ENCODE measurements at places on chromosomes 16 and 17.

GRCh38 chr17:77145224-77145611 is 4.4 kb downstream of the SEC14L1 start:
- no peak for DNase-seq

DNA sequence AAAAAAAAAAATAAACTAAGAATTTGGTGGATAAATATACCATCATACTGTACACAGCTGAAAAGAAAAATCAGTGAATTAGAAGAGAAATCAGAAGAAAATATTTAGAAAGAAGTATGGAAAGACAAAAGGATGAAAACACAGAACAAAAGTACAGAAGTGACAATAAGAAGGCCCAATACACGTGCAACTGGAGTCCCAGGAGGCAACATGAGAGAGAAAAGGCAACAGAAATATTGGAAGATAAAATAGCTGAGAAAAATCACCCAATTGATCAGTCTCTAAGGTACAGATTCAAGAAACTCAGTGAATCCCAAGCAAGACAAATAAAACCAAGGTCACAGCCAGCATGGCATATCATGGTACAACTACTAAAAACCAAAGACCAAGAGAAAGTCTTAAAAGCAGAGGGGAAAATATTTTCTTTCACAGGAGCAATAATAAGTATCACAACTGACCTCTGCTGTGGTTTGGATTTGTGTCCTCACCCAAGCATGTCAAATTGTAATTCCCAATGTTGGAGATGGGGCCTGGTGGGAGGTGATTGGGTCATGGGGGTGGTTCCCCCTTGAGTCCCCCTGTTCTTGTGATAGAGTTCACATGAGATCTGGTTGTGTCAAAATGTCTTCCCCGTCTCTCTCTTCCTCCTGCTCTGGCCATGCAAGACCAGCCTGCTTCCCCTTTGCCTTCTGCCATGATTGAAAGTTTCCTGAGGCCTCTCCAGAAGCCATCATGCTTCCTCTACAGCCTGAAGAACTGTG is 20.2 kb upstream of the ENGASE start:
- no peak for DNase-seq

DNA sequence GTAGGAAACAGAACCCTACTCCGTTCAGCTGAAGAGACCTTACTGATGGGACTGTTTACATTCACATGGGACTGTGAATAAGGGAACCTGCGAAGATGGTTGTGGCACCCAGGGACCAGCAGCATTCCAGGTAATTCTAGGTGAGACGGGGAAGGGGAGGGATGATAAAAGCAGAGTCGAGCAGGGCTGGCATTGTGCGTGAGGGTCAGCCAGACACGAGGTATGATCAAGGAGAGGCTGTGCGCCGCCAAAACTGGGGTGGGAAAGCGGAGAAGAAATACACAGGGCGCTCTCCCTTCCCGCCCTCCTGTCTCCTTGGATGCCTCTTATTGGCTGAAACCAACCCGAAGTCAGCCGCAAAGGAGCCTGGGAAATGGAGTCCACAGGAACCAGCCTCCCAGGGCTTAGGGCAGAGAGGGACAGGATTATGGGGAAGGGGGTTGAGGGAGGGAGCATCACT is 38.4 kb upstream of the CSNK2A2 start:
- peak; percentile 54 for DNase-seq

- DNase-seq, result peak; percentile 38
These were observed 42.1 kb downstream of the ITGAM start for GRCh38 chr16:31301708-31302400.

DNA sequence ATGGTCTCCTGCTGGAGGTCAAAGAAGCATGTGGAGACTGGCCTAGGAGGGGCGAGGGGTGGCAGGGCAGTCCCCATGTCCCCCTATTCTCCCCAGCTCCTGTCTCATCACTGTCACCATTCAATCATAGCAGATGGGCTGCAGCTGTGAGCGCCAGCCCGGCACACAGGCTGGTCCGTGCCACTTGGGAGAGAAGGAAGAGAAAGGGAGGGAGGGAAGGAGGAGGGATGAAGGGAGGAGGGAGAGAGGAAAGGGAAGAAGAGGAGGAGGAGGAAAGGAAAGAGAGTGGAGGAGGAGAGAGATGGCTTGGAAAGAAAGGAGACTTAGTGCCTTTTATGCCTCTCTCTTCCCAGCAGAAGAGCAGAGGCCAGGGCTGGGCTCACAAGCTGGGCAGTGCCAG is 12.4 kb downstream of the NEUROD2 start:
- DNase-seq, result no peak

DNA sequence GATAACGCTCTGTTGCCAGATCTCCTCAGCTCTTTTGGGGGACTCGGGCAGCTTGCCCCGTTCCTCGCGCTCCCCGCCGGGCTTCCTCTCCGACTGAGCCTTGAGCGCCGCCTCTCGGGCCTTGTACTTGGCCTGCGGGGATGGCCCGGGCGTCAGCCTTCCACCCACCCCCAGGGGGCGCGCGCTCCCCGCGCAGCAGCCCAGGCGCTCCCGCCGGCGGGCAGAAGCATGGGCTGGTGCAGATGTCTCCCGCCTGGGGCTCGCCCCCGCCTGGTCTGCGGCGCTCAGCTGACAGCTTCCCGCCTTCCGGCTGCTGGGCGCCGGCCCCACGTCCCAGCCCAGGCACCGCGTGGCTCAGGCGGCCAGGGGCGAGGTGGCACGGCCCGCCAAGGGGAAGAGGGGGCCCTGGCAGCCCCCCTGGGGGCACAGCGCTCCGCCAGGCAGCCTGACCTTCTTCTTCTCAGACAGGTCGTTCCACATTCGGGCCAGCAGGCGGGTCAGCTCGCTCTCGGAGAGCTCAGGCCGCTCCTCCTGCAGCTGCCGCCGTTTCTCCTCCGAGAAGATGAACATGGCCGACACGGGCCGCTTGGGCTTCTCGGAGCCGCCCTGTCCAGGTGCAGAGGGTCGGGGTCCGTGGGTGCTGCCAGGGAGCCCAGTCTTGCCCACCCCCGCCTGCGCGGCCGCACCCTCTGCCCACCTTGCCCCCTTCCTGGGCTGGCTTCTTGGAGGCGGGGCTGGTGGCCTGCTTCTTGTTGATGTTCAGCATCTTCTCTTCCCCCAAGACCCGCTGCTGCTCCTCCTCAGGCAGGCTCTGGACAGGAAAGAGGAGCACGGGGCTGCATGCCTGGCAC is 8.9 kb downstream of the UBTF start:
- DNase-seq, result peak; percentile 95

DNA sequence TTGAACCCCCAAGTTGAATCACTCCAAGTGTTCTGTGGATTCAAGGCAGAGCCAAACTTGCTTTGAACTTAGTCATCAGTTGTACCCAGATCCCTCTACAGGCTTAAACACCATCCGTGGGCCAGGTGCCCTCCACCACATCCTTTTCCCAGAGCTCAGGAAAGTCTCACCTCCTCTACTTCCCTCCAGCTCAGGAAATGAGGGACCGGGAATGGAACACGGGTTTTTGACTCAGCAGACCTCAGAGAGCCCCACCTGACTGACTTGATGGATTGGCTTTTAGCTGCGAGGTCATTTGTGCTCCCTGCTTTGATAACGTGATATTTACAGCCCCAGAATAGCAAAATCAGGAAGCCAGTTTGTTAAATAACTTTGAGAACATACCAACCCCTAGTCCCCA is 20.1 kb downstream of the GID4 start:
- no peak for DNase-seq

GRCh38 chr16:86359571-86359970 is 150.8 kb upstream of the FOXF1 start:
- DNase-seq, result no peak

GRCh38 chr16:709566-710499 is 4.2 kb upstream of the FBXL16 start:
- no peak for DNase-seq

DNA sequence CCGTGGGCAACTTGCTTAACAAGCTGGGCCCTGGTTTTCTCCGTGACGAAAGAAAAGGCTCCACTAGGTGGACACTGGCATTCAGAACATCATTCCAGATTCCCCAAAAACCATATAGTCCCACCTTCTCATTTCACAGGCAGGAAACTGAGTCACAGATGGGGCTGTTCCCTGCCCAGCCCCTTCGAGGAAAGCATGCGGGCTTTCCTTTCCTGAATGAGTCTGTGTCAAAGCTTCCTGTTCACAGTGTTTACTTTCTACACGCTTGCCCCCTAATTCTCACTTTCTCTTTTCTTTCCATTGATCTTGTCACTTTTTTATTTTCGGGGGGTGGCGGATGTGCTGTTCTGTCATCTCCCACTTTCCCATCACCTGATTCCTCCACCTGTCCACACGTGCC is 10.3 kb upstream of the LGALS9 start:
- no peak for DNase-seq

- no peak for DNase-seq
These were observed 18.4 kb upstream of the PDK2 start for GRCh38 chr17:50076591-50077235.

- no peak for DNase-seq
These were observed 36.6 kb downstream of the FAM20A start for GRCh38 chr17:68564415-68565111.

DNA sequence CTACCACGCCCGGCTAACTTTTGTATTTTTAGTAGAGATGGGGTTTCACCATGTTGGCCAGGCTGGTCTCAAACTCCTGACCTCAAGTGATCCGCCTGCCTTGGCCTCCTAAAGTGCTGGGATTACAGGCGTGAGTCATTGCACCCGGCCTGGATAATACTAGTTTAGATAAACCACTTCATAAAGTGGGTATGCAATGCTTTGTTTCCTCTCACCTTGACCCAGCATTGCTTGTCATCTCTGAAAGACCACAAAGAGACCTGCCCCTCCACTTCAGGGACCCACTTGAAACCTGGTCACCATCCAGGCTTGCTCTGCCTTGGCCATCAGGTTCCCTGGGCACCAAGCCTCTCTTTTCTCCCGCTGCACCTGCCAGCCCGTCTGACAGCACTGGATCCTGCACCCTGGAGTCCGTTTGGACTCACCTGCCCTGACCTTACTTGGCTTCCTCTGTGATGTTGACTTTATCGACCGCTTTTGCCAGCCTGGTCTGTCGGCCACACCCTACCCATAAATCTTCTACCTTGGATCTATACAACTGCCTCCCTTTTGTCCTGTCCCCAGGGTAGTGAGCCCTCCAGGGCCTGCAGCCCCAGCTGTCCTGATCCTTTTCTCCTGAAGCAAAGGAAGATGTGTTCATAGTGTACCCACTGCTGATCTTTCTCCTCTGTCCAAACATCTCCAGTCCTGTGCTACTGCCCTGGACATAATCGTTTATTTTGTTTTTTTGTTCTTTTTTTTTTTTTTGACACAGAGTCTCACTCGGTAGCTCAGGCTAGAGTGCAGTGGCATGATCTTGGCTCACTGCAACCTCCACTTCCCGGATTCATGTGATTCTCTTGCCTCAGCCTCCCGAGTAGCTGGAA is 12.7 kb upstream of the ZG16 start:
- no peak for DNase-seq

- no peak for DNase-seq
These were observed 383.2 kb upstream of the CCL2 start for GRCh38 chr17:33871720-33872540.

- no peak for DNase-seq
These were observed 18.2 kb downstream of the HIGD1B start for GRCh38 chr17:44865931-44866330.

DNA sequence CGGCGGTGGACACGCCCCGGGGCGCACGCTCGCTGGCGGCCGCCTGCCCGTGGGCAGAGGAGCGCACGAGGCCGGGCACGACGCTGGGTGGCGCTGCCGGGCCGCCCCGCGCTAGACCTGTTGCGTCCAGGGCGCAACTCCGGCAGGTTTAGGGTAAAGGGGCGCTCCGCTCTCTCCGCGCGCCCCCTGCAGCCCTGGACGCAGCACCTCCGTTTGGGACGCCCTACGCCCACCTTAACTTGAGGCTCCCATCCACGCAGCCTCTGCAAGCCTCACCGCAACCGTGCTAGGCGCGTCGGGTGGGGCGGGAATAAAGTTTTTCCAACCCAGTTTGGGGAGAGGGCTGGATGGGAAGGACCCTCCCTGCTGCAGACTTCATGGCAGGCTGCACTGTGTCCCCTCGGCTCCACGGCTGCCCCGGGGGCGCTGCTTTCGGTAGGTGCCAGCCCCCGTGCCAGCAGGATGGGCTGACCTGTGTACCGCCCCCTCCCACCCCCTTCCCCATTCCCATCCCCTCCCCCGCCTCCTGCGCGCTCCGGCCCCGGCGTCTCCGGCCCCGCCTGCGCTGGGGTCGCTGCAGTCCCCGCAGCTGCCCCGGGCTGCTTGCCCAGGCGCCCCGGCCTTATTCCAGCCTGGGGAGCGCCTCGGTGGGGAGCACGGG is at the start of gene SYT17:
SYT17 (plus strand) TSS at position 531 of the 661 bp plus-strand sequence. CDS start 407 bp downstream, outside the sequence.
- DNase-seq, result no peak

GRCh38 chr17:42573095-42573494 is 4.4 kb downstream of the PSMC3IP start:
- no peak for DNase-seq

- DNase-seq, result no peak
These were observed 19.9 kb upstream of the NAGS start for GRCh38 chr17:43984521-43984920.

GRCh38 chr16:85649411-85650134 is 36.5 kb downstream of the GSE1 start:
- DNase-seq, result no peak

DNA sequence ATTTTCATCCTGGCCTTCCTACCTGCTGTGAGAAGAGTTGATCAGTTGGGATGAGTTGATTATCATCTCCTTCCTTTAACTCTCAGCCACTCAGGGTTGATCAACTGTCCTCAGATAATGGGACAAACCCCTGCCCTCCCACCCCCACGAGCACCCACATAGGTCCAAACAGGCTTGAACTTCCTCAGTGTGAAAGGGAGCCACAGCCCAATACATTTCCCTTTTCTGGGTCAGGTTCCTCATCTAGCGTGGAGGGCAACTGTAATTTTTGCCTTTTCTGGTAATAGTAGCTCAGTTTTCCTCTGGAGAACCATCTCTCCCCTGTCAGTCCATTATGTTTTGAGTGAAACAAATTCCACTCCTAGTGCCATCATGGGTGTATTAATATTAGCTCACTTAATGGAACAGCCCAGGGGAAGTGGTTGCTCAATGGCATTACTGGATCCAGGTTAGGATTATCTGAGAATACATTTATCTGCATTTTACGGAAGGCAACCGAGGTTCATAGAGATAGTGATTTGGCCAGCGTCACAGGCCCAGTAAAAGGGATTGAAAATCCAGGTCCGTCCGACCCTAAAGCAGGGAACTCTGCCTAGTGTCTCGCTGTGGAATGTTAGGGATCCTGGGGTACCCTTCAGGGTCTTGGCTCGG is 476 bp upstream of the LPCAT2 start:
- DNase-seq, result no peak

GRCh38 chr16:1188432-1189189 is 35.7 kb downstream of the CACNA1H start:
- DNase-seq, result peak; percentile 37

DNA sequence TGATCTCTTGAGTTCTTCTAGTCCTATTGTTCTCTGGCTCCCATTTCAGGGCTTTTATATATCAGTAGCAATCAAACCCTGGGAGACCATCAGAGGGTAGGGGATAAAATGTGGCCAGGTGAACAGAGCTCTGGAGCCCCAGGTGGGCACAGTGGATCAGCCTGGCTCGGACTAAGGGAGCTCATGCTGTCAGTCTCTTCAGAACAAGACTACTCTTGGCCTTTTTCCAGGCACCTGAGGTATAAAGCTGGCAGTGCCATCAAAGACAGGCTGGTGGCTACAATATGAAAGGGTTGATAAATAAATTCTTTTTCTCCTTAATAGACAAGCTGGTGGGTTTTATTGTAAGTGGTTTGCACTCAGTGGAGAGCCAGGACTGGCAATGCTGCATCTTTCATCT is 160.0 kb upstream of the CCL2 start:
- no peak for DNase-seq

Measured in CD4-positive, alpha-beta T cell (primary cell).